ENCODE measurements at places on chromosomes 11 and 22. TPM values are rescaled to one million over a fixed set of nuclear protein-coding genes. Genes with fewer than 3 reads are reported as not detected.
A peak's percentile ranks its signal among the peaks of the same experiment; 100 is the strongest.

GRCh38 chr11:6737872-6738466, 33.8 kb downstream of the OR2AG2 start:
- DNase-seq: peak; percentile 49

DNA sequence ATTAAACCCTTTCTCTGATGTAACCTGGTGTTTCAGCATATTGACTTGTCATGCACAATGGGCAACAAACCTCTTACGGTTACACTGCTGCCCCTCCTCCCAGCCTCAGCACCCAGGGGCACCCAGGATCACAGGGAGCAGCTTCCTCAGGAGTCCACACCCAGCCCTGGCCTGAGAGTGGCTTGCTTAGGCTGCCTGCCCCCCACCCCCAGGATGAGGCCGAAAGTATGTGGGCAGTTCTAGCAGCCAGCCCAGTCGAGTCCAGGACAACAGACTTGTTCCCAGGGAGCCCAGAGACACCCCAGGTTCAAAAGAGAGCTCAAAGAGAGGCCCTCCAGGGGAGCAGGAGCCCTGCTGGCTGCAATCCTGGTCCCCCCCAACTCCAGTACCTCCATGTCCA, 108.1 kb upstream of the THY1 start:
- DNase-seq: no peak

GRCh38 chr22:50274311-50274710, 4.1 kb upstream of the MAPK11 start:
- DNase-seq: peak; percentile 70

- peak; percentile 81 for DNase-seq
Observed at GRCh38 chr11:118622376-118623268, 15.2 kb downstream of the PHLDB1 start.

GRCh38 chr11:10319702-10320558, 15.1 kb downstream of the ADM start:
- no peak for DNase-seq

DNA sequence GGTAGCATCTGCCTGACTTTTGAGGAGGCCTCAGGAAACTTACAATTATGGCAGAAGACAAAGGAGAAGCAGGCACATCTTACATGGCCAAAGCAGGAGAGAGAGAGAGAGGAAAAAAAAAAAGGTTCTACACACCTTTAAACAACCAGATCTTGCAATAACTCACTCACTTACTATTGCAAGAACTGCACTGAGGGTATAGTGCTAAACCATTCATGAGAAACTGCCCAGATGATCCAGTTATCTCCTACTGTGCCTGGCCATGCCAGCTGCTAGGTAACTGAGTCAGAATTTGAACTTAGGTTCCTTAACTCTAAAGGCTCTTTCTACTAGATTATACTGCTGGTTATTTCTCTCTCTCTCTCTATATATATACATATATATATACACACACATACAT, 7.3 kb downstream of the HORMAD2 start:
- DNase-seq: no peak

DNA sequence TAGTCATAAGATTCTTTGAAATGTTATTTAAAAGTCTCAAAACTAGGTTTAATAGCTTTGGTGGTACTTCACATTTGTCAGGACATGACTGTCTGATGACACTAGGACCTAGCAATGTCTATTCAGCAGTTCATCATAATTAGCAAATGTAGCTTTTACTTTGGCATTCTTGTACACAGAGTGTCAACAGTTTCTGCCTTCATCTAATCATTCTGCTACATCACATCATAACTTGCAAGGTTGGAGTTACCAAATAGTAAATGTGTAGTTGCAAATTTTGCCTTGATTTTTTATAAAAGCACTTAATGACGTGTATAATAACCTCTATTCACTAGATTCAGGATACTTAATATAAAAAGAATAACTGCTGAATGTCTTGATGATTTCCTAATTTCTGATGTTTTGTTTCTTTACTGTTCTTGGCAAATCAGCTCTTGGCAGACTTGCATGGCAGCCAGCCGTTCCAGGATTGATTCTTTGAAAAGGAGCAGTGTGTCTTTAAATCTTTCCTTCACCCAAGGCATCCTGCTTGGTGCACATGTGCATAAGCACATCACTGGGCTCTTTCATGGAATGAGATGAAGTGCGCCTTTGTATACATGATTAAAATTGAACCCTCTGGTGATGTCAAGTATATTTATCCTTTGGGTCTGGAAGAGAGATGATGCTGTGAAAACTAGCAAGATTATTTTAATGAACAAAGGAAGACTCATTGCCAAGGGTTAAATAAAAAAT, 12.2 kb downstream of the FBXO7 start:
- peak; percentile 33 for DNase-seq

DNA sequence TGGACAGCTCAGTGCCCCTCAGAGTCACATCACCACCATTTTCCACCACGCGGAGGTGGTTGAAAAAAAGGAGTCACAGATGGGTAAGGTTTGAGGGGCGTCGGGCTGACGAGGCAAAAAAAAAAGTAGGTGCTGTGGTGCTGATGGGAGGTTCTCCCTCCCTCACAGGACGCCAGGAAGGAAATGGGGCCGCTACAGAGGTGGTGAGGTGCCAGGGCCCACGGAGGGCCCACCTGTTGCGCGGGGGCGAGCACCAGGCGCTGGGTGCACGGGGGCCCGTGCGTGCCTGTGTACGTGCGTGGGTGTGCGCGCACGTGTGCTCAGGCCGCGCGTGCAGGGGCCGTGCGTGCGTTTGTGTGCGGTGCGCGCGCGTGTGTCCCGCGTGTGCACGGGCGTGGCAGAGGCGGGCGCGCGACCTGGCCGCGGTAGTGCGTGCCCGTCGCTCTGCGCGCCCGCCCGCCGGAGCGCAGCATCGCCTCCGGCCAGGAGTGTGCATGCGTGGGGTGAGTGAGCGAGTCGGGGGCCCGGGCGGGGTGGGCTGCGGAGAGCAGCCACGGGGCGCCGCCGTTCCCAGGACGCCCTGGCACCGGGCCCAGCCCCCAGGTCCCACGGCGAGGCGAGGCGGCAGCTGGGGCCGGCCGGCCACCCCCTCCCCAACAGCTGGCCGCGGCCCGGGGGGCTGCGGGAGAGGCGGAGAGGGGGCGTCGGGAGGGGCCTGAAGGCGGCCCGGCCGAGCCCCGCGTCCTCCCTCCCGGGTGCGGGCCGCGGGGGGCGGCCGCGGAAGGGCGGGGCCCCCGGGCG, 2.8 kb downstream of the PDGFB start:
- peak; percentile 52 for DNase-seq

- peak; percentile 89 for DNase-seq
Observed at GRCh38 chr11:121105063-121105480, 4.0 kb downstream of the TECTA start.

- no peak for DNase-seq
Observed at GRCh38 chr11:117486059-117486458, 158.4 kb downstream of the CEP164 start.

DNA sequence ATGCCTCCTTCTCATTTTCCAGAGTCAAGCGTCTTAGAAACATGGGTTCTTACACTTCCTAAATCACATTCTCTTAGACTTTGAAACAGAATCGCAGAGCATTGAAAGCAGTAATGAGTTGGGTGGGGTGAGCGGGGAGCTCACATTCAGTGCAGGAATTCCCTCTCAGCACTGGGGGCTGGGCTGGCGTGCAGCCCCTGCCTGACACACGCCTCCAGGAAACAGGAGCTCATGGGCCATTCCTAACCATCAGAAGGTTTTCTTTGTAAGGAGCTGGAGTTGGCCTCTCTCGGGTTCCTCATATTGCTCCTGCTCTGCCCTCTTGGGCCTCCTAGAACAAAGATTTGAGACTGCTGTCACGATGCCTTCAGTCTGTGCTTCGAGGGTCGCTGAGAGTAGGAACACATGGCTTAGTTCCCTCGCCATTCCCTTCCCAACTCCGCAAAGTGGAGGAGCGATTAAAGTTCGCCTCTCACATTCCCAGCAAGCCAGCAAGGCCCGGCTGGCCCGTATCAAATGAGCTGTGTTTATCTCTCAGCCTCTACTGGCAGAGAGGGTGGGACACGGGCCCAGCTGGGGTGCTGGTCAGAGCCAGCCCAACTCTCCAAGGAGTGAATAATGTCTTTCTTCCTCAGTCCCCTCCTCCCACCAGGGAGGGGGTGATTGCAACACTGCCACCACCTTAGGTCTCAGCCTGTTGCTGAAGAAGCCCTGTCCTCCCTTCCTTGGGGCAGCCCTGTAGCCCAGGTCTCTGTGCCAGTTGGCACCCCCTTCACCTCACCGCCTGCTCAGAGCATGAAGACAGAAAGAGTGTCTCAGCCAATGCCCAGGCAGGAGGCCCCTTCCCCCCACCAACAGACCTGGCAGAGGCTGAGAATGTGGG, 10.4 kb downstream of the CHRDL2 start:
- peak; percentile 88 for DNase-seq

DNA sequence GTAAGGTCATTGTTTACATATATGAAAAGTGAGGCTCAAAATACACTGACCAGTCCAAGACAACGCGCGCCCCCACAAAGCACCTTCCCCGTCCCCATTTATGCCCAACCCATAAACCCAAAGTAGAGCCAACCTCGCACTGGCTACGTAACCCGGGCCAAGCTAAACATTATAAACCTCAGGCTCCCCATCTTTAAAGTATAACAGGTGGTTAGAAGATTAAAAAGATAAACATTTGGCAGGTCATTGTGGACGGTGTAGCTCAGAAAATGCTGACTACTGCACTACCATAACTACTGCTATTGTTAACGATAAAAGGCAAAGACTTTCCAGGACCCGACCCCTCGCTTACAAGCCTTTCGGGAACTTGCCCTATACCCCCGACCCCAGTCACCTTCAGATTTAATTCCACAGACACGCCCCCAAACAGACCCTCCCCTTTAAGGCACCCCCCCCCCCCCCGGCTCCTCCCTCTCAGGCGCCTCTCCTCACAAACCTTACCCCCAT, 470 bp downstream of the NUMA1 start:
- peak; percentile 45 for DNase-seq

- no peak for DNase-seq
Observed at GRCh38 chr11:69259096-69259495, 34.9 kb upstream of the MYEOV start.

DNA sequence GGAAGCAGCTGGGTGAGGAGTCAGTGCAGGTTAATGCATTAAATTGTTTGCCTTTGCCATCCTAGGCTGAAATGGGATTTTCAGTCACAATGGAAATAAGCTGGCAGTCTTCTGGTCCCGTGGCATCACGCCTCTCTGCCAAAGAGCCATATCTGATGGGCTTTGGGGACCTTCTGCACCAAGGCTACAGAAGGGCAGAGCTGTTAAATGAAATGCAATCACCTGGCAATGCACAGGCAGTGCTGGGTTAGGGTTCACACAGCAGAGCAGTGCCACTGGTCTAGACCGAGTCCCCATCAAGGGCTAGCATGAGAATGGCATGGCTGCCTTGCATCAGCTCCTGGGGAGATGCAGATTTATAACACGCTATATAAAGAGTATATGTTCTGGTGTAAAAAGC, 749.2 kb downstream of the NTM start:
- no peak for DNase-seq

- DNase-seq: no peak
Observed at GRCh38 chr22:41943661-41944209, 3.2 kb downstream of the CENPM start.

GRCh38 chr11:8384199-8384821, 120.6 kb upstream of the LMO1 start:
- peak; percentile 56 for DNase-seq

DNA sequence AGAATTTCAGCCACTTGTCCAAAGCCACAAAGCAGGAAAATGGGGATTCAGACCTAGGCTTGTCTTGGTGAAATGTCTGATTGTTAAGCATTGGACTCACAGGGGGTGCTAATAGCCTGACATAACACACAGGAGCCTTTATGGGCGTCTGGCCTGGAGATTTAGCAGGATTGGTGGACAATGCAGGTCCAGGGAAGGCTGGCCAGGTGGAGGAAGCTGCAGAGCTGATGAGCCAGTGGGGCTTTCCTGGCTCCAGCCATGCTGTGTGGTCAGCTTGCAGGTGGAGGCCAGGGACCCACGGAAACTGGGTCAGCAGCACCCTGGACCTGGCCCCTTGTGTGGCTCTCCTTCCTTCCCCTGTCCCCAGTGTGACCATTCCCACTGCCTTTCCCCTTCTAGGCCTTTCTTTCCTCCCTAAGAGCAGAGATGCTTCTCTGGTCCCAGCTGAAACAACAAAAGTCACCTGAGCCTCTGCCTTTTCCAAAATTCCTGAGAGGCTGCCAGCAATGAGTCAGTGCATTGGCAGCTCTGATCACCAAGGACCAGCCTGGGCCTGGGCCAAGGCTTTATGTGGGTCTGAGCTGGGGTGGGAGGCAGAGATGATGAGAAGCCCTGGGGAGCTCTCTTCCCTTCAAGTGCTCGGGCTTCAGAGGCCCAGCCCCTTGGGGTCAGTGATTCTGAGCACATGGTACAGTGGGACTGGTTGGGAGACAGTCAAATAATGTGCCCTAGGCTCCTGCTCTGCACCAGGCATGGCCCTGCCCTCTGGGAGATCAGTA, 85.2 kb downstream of the CCDC81 start:
- peak; percentile 66 for DNase-seq

DNA sequence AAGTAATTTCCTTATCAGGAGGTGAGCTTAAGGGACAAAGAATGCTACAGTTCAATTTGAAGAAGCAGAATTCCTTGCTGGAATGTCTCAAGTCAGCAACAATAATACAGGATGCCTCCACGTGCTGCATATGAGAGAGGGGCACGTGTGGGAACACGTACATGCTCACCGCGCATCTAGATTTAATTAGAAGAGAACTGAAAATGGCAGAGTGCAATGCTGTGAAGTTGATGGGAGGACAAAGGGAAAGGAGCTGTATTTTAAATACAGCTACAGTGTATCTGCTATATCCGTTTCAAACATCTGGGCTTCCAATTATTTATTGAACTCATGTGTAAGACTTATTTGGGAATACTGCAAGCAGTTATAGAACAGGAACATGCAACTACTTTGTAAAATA, 328.7 kb downstream of the SOX6 start:
- DNase-seq: no peak

- no peak for DNase-seq
Observed at GRCh38 chr11:123421589-123421988, 8.5 kb upstream of the GRAMD1B start.

DNA sequence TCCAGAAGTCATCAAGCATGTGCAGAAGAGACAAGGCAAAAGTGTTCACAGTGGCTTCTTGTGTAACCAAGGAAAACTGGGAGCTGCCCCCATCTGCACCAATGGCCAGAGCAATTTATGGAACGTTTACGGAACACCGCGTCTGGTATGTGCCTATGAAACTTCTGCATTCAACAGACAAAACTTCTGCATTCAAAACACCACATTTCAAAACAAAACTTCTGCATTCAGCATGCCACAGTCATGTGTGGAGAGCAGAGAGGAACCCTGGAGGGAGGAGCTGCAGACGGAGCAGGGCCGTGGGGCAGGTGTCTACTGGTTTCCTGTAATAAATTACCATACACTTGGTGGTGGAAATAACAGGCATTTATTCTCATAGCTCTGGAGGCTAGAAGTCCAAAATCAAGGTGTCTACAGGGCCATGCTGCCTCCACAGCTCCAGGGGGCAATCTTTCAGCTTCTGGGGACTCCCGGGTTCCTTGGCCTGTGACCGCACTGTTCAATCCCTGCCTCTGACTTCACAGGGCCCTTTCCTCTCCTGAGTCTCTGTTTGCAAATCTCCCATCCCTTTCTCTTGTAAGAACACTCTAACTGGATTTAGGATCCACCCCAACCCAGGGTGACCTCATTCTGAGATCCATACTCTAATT, 32.2 kb downstream of the RPL3 start:
- peak; percentile 13 for DNase-seq

- DNase-seq: no peak
Observed at GRCh38 chr11:7851391-7851790, 54.6 kb upstream of the OR5P2 start.

Gene CHADL
- total RNA-seq: 5.9 TPM

Gene IRAG1
- 6.5 TPM for total RNA-seq

Gene KCNJ4
- not detected for total RNA-seq

Gene TCN1
- total RNA-seq: 40.5 TPM

Gene HTR3B
- not detected for total RNA-seq

Gene P2RY6
- total RNA-seq: 1.0 TPM

Gene MISFA
- not detected for total RNA-seq

Gene PATE4
- not detected for total RNA-seq

Gene CCDC116
- total RNA-seq: not detected

Gene JHY
- total RNA-seq: 1.1 TPM

All from tongue (tissue), 3 donors.